A375 (cell line): ENCODE measurements at places on chromosomes 11 and 22. TPM values are rescaled to one million over a fixed set of nuclear protein-coding genes. Genes with fewer than 3 reads are reported as not detected.

MUC6 gene
- total RNA-seq, result 0.08 TPM in 1 of 2 replicates, not detected in the other

OR52K2 gene
- not detected in 2 replicates for total RNA-seq

XRCC6 gene
- 310 and 343 TPM in 2 replicates for total RNA-seq

PDE2A gene
- total RNA-seq, result 1.5 and 6.6 TPM in 2 replicates

FUT4 gene
- total RNA-seq, result not detected in 2 replicates

UCP2 gene
- 3.0 and 3.1 TPM in 2 replicates for total RNA-seq

CD248 gene
- not detected in 2 replicates for total RNA-seq

PGA5 gene
- not detected in 2 replicates for total RNA-seq

SCN2B gene
- total RNA-seq, result not detected in 2 replicates

CSF2RB gene
- not detected in 2 replicates for total RNA-seq

GLYAT gene
- not detected in 2 replicates for total RNA-seq

PTPRCAP gene
- 0.96 and 1.4 TPM in 2 replicates for total RNA-seq

MACROD1 gene
- 97.2 and 109 TPM in 2 replicates for total RNA-seq

TPBGL gene
- not detected in 2 replicates for total RNA-seq

PLAAT5 gene
- total RNA-seq, result not detected in 2 replicates

PGA4 gene
- not detected in 2 replicates for total RNA-seq

OR56B1 gene
- not detected in 2 replicates for total RNA-seq

ZC3H12C gene
- total RNA-seq, result 5.9 and 7.0 TPM in 2 replicates

PANX2 gene
- 0.68 and 0.93 TPM in 2 replicates for total RNA-seq

OR4A16 gene
- total RNA-seq, result not detected in 2 replicates

NCAM1 gene
- total RNA-seq, result 1.4 and 2.2 TPM in 2 replicates

ARHGEF17 gene
- total RNA-seq, result 3.3 and 7.0 TPM in 2 replicates

POU2AF3 gene
- not detected in 2 replicates for total RNA-seq

ALKBH3 gene
- 47.5 and 53.0 TPM in 2 replicates for total RNA-seq

GLYATL2 gene
- 0.66 and 1.4 TPM in 2 replicates for total RNA-seq

PDGFD gene
- total RNA-seq, result 0.08 and 0.21 TPM in 2 replicates

PATE2 gene
- total RNA-seq, result 0.87 TPM in 1 of 2 replicates, not detected in the other

MAP4K2 gene
- total RNA-seq, result 24.3 and 25.6 TPM in 2 replicates

HMOX1 gene
- 6.5 and 7.7 TPM in 2 replicates for total RNA-seq

MRPL17 gene
- total RNA-seq, result 74.3 and 78.2 TPM in 2 replicates

KCNC1 gene
- not detected in 2 replicates for total RNA-seq
